ENCODE measurements at places on chromosomes 7 and 10. TPM values are rescaled to one million over a fixed set of nuclear protein-coding genes. Genes with fewer than 3 reads are reported as not detected.

- H3K27me3 ChIP-seq: no peaks in the 10 kb centered on the region
- H3K27ac ChIP-seq: no peak overlapping the region
- no peak for DNase-seq
- H3K4me1 ChIP-seq: no peaks in the 10 kb centered on the region
- H3K36me3 ChIP-seq: no peaks in the 10 kb centered on the region
- H3K4me3 ChIP-seq: no peak overlapping the region
These were observed 70.4 kb upstream of the ATRNL1 start for GRCh38 chr10:115022733-115023132.

The AHR gene
- total RNA-seq: 34.5 TPM

The CTNNA3 gene
- 203 TPM for total RNA-seq

- H3K4me1 ChIP-seq: peaks cover 24% of the 10 kb centered on the region
- H3K36me3 ChIP-seq: no peaks in the 10 kb centered on the region
- H3K27me3 ChIP-seq: no peaks in the 10 kb centered on the region
These were observed 196.3 kb downstream of the LSM5 start for GRCh38 chr7:32293833-32294232.

- no peak overlapping the region for H3K4me3 ChIP-seq
- no peak overlapping the region for H3K27ac ChIP-seq
- no peaks in the 10 kb centered on the region for H3K36me3 ChIP-seq
- no peaks in the 10 kb centered on the region for H3K4me1 ChIP-seq
These were observed 73.0 kb downstream of the IGF2BP3 start for GRCh38 chr7:23397241-23397640.

GRCh38 chr7:140992422-140992821, 22.3 kb downstream of the MRPS33 start:
- no peak overlapping the region for H3K4me3 ChIP-seq
- no peaks in the 10 kb centered on the region for H3K4me1 ChIP-seq
- DNase-seq: no peak
- no peaks in the 10 kb centered on the region for H3K36me3 ChIP-seq
- H3K27ac ChIP-seq: no peak overlapping the region

DNA sequence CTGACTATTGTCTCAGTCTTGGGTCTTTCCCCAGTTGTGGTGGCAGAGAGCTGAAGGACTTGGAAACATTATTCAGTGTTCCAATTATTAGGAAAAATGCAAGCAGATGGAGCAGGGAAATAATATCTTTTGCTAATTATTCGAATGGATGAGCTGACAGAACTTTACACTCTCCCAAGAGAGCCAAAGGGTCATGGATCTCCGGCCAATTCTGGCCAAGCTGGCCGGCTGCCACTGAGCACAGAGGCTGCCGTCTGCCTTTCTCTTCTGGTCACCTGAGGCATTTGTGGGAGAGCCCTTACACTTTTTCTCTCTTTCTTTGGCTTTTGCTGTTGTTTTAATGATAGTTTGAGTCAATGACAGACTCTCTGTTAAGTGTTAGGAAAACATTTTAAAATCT, 22.2 kb upstream of the CNTNAP2 start:
- H3K36me3 ChIP-seq: no peaks in the 10 kb centered on the region
- H3K27ac ChIP-seq: no peak overlapping the region
- H3K4me3 ChIP-seq: no peak overlapping the region

The RNF133 gene
- 0.33 TPM for total RNA-seq

GRCh38 chr10:110783509-110784107, 88.1 kb upstream of the PDCD4 start:
- no peaks in the 10 kb centered on the region for H3K36me3 ChIP-seq
- peak overlapping the region; percentile 62 for H3K27ac ChIP-seq
- DNase-seq: no peak
- no peak overlapping the region for H3K4me3 ChIP-seq
- H3K27me3 ChIP-seq: no peaks in the 10 kb centered on the region

The ITPRID1 gene
- not detected for total RNA-seq

The LRRD1 gene
- 0.14 TPM for total RNA-seq

The SLC13A1 gene
- total RNA-seq: not detected

DNA sequence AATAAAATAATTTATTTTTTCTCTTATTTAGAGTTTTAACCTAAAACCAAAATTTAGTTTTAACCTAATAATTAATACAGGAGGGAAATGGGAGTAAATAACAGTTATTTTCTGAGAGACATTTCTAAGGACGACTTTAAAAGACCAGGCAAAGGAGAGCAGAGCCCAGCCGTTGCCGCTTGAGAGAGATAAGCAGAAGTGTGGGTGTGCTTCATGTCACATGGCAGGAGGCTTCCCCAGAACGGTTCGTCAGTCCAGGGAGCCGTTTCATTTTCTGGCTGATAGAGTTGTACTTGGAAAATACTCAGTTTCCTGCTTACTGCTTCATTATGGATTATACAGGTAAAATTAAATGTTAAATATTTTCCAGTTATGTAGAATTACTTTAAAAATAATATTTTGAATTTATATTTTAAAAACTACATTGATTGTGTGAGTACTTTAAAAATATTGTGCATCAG, 61.4 kb downstream of the ST7 start:
- peak overlapping the region; percentile 54 for H3K27ac ChIP-seq
- H3K4me1 ChIP-seq: peaks cover 28% of the 10 kb centered on the region
- DNase-seq: peak; percentile 69
- peak overlapping the region; percentile 21 for H3K4me3 ChIP-seq
- no peaks in the 10 kb centered on the region for H3K36me3 ChIP-seq

DNA sequence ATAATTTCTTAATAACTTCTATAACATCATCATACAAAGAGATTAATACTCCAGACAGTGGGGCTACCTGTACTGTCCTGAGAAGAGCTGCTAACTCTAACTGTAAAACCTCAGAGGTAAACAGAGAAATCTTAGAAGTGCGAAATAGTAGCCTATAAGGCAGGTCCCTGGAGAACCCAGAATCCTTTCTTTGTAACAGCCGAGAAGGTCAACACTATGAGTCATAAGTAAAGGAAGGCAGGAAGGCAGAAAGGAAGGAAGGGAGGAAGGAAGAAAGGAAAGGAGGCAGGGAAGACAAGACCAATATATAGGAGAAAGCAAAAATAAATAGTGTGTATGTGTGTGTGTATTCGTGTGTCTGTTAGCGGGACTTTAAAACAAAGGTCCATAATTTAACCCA, 540.6 kb downstream of the ZWINT start:
- no peak overlapping the region for H3K4me3 ChIP-seq
- no peaks in the 10 kb centered on the region for H3K36me3 ChIP-seq
- no peaks in the 10 kb centered on the region for H3K4me1 ChIP-seq
- H3K27me3 ChIP-seq: no peaks in the 10 kb centered on the region

GRCh38 chr10:69496352-69497230, 45.3 kb downstream of the TSPAN15 start:
- no peak overlapping the region for H3K27ac ChIP-seq
- no peak for DNase-seq
- H3K36me3 ChIP-seq: no peaks in the 10 kb centered on the region
- H3K4me1 ChIP-seq: peaks cover 7% of the 10 kb centered on the region
- H3K27me3 ChIP-seq: no peaks in the 10 kb centered on the region
